ENCODE measurements at places on chromosomes 7 and 10.
A peak's percentile ranks its signal among the peaks of the same experiment; 100 is the strongest.

DNA sequence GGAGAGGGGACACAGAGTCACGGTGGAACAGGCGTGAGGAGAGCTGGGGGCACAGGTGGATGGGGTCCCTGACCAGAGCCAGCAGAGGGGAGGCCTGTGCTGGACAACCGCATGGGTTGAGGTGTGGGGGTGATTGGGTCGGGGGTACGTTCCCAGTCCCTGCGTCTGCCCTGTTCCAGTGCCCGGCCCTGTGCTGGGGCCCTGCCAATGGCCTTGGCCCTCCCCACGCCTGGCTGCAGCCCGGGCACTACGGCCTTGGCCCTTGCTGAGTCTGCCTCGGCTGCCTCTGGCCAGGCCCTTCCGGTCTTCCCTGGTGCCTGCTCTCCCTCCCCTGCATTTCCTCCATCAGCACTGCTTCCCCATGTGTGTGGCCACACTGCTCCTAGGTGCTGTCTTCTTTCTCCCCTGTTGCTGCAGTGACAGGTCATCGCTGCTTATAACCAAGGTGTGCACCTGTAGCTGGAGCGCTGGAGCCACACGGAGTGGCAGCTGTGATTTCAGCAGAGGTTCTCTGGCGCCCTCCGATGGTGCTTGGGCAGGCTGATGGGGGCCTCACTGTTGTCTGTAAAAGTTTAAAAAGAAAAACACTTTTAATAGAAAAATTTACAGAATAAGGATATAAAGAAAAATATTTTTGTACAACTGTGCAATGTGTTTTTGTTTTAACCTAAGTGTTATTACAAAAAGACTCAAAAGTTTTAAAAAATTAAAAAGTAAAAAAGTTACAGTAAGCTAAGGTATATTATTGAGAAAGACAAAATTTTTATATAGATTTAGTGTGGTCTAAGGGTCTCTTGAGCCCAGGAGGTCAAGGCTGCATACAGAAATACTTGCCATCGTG is 45.2 kb upstream of the BHLHA15 start:
- peak; percentile 74 for DNase-seq

DNA sequence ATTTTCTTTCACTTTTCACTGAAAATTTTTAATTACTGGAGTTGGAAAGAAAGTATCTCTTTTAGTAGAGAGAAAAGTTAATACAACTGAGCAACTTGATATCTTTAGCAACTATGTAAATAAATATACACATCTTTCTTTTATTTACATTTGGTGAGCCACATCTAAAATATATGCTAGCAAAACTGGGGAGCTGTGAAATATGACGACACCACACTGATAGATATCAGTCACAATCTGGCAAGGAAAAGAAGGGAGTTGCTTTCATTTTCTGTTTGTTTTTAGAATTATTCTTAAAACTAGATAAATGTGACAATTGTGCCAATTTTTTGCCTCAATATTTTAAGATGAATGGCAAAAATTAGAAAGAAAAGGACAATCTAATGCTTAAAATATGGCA is 2.7 kb upstream of the ZNF804B start:
- no peak for DNase-seq

GRCh38 chr7:93374345-93374940 is 142.3 kb downstream of the VPS50 start:
- DNase-seq = no peak

- DNase-seq = no peak
These were observed at the start of gene ZNF722 for GRCh38 chr7:63998549-63998948. Gene ZNF722 (plus strand): TSS chr7:63998849. CDS start chr7:63998962, 113 bp downstream.

GRCh38 chr7:87217983-87218653 is 1.4 kb downstream of the TMEM243 start:
- DNase-seq = no peak

GRCh38 chr7:155590215-155591018 is 44.1 kb upstream of the CNPY1 start:
- DNase-seq = no peak

GRCh38 chr7:44390701-44391100 is 65.3 kb upstream of the CAMK2B start:
- no peak for DNase-seq

DNA sequence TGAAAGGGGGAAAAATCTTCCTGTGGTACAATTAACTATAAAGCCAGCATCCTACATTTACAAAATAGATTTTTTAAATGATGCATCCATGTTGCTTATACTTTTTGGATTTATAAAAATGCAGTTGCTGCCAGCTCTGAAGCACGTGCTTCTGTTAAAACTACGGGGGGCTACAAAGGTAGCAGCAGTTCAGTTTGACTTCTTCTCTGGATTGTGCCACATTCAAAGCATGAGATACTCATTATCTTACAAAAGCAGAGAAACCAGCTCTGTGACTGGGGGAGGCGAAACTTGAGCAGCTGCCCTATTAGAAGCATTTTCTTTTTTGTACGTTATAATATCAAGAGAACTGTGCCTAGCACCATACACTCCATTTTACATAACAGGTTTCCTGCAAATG is 31.1 kb downstream of the NEUROD6 start:
- no peak for DNase-seq

GRCh38 chr10:31701546-31701945 is 227.1 kb downstream of the ARHGAP12 start:
- no peak for DNase-seq

DNA sequence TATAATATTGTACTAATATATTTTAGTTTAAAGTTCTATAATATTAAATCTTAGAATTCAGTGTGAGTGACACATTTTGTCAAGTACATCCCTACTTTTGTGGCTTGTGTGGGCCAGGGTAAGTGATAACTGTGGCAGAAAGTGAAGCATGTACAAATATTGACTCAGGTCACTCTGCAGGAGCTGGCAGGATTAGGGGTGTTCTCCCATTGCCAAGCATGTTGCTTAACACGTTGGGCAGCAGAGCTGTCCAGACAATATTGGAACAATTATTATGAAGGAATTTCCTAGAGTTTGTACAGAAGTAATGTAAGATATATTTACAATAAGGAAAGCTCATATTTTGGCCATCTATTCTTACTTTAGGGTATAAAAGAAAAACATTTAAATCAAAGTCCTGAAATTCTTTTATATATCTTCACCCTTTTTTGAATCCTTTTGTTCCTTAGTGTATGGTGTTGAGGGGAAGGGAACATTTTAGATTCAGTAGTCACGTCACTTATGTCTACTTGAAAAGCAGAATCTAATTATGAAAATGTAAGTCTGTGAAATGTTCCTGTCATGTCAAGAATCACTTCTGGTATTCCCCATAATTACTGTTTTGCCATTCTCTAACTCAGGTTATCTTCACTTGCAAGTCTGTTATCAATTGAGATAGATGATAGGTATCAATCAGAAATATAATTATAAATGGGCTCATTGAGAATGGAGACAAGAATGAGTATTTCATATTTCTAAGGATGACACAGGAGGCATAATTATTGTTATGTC is 4.0 kb downstream of the HDAC9 start:
- DNase-seq = no peak

- no peak for DNase-seq
These were observed 86.8 kb upstream of the NAMPT start for GRCh38 chr7:106371629-106372028.

GRCh38 chr10:102596506-102596971 is 47.7 kb upstream of the TRIM8 start:
- peak; percentile 64 for DNase-seq

DNA sequence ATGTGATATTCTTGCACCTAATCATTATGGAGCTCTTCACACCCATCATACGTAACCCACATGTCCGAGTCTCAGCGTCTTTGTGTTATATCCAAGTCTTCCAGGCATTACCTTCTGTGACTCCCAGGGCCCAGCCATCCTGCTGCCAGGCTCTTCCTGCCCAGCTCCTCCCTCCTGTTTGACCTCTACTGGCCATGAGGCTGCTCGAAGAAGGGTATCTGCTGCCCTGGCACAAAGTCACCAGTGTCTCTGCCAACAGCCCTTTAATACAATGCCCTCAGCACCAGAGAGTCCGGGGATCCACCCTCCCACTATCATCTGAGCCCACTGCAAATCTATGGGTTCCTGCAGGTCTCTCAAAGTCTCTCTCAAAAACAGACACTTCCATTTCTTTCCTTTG is 65.3 kb upstream of the WAC start:
- no peak for DNase-seq

GRCh38 chr10:48285710-48286109 is 11.2 kb upstream of the FRMPD2 start:
- DNase-seq = no peak

- no peak for DNase-seq
These were observed 312.6 kb upstream of the COBL start for GRCh38 chr7:51629206-51629605.

GRCh38 chr10:122499491-122499941 is 38.2 kb downstream of the HTRA1 start:
- no peak for DNase-seq

GRCh38 chr7:101563943-101564777 is 64.9 kb downstream of the MYL10 start:
- DNase-seq = no peak

- no peak for DNase-seq
These were observed 20.5 kb upstream of the SERPINE1 start for GRCh38 chr7:101106386-101106785.

DNA sequence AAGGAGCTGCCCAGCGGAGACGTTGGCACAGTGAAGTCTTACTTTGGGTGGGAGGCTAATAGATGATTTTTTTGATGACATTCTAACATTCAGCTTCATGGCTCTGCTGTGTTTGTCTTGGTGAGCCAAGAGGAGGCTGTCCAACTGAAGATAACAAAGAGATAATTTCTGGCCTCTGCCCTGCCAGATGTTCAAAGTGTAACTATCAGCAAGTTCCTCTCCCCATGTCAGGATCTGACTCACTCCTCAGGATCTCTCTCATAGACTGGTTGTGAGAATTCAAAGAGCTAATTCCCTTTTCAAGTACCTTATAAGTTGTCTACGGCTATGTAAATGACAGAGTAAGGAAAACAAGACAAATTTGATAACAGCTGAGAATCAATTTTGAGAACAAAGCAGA is 1340.9 kb downstream of the XPNPEP1 start:
- DNase-seq = no peak

GRCh38 chr7:4797858-4798705 is 22.7 kb downstream of the AP5Z1 start:
- peak; percentile 88 for DNase-seq

GRCh38 chr7:129169686-129170440 is 18.6 kb upstream of the SMO start:
- no peak for DNase-seq

DNA sequence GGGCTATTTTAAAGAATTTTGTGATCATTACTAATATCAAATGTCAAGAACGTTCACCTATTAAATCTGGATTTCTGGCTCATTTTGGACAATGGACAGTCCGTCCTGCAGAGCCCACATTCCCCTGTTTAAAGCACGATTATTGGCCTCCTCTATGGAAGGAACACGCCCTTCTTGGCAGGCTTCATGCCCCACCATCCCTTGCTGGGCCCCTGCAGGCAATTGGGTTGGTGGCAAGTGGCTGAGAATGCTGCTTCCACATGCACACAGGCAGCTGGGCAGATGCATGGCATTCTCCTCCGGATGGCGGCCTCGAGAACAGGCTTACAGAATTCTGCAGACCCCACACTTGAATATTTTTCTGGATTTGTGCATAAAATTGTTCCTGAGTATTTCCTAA is 305.8 kb upstream of the MKI67 start:
- no peak for DNase-seq

GRCh38 chr10:8056871-8057331 is 2.4 kb downstream of the GATA3 start:
- no peak for DNase-seq

GRCh38 chr10:16857419-16857818 is 40.2 kb upstream of the RSU1 start:
- no peak for DNase-seq

GRCh38 chr10:37436357-37436756 is 311.0 kb downstream of the ANKRD30A start:
- DNase-seq = no peak

DNA sequence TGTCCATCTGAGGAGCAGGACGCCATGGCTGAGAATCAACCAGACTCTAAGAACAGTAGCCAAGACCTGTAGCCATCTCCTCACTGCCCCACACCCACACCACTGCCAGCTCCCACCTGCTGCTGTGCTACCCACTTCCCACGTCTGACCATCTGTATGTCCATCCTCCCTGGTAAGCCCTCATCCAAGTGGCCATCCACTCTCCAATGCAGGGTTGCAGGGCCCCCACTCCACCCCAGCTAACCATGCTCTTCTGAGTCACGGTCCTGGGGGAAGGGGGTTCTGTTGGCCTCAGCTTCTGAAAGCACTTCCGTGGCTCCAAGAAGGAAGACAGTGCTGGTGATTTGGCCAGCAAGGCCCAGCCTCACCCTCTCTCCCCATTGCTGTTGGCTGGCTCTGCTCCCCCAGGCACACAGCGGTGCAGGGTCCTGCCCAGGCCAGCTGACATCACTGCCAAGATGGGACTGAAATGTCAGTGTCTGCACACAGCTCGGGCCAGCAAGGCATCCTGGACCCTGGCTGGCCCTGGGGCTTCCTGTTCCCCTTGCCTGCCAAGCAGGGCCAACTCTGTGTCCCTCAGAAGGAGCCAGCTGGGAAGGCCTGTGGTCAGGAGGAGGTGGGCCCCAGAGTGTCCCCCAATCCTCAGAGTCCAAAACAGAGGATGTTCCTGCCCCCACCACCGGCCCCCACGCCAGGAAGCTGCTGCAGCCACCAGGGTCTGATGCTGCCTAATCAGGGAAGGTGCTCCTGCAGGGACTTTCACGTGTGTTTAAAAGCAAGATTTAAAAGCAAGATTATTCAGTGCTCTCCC is 17.5 kb downstream of the RASGEF1A start:
- DNase-seq = no peak

DNA sequence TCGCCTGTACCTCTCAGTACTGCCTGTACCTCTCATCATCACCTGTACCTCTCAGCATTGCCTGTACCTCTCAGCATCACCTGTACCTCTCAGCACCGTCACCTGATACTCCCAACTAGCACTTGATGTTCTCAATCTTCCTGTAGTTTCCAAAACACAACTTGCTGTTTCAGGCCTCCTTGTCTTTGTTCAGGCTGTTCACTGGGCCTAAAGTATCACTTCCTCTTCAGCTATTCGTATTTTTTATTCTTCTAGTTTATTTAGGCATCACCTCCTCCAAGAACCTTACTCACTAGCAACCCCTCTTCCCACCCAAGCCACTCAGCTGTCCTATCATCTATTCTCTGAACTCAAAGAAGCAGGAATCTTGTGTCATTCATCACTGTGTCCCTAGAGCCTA is 24.1 kb downstream of the OR6B1 start:
- no peak for DNase-seq
